Keratinocyte (primary cell): ENCODE measurements at places on chromosomes 3 and 15. TPM values are rescaled to one million over a fixed set of nuclear protein-coding genes. Genes with fewer than 3 reads are reported as not detected.

Gene TIGIT
- not detected in 3 replicates for polyA plus RNA-seq

Gene UPK1B
- polyA plus RNA-seq = 23.7 to 82.5 TPM (median 54.6 TPM) in 3 replicates

Gene PAQR9
- polyA plus RNA-seq = not detected in 3 replicates

DNA sequence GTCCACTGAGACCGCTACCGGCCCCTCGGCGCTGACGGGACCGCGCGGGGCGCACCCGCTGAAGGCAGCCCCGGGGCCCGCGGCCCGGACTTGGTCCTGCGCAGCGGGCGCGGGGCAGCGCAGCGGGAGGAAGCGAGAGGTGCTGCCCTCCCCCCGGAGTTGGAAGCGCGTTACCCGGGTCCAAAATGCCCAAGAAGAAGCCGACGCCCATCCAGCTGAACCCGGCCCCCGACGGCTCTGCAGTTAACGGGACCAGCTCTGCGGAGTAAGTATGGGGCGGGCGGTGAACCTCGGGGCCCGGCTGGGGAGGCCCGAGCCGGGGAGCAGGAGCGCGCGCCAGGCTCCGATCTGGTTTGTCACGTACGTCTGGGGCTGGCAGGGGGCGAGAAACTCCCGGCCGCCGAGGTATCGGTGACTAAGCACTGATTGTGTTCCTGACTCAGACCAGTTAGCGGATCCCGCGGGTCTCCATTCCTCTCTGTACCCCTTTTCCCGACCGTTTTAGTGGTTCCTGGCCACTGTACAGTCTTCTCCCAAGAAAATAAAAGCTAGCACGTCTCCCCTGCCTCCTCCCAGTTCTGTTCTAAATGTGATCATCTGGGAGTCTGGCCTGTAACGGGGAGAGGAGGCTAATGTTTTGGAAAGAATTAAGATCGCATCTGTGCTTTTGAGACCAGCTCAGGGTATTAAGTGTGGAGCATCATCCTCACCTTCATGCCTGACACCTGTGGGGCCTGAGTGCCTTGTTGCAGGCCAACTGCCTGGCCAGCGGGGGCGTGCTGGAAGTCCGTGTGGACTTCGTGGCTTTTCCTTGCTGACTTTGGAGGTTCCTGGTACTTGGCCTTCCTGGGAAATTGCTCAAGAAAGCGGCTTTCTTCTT, 691 bp downstream of the MAP2K1 start:
- peaks cover 38% of the 10 kb centered on the region for H3K4me1 ChIP-seq
- no peak for DNase-seq

- no peak overlapping the region for H3K27ac ChIP-seq
- H3K4me1 ChIP-seq = no peaks in the 10 kb centered on the region
- no peak overlapping the region for H3K4me3 ChIP-seq
- no peak for DNase-seq
- no peaks in the 10 kb centered on the region for H3K36me3 ChIP-seq
- H3K27me3 ChIP-seq = no peaks in the 10 kb centered on the region
Measured at GRCh38 chr15:60829416-60829815, 350.5 kb upstream of the ICE2 start.
